ENCODE measurements at places on chromosomes 12 and 14. TPM values are rescaled to one million over a fixed set of nuclear protein-coding genes. Genes with fewer than 3 reads are reported as not detected.

- DNase-seq: no peak
Observed at GRCh38 chr14:77593501-77593961, 22.9 kb downstream of the SPTLC2 start.

DNA sequence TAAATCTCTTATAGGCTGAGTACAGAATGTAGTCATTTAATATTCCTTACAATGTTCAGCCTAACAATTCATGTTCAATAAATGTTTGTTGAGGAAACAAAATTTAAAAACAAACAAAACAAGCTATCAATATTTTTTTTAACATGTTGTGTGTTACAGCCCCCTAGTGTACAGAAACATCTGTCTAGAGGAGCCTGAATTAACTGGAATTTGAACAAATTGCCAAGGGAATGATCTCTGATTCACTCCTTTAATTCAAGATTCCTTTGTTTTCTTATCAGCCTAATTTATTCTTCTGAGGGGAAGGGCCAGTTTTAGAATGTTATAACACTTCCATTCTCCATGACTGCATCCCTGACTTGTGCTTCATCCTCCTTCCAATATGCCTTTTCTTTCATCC is 127.2 kb downstream of the CMAS start:
- DNase-seq: no peak

NXPH4 gene
- 0.50 TPM for total RNA-seq

VDR gene
- total RNA-seq: 3.1 TPM

DNA sequence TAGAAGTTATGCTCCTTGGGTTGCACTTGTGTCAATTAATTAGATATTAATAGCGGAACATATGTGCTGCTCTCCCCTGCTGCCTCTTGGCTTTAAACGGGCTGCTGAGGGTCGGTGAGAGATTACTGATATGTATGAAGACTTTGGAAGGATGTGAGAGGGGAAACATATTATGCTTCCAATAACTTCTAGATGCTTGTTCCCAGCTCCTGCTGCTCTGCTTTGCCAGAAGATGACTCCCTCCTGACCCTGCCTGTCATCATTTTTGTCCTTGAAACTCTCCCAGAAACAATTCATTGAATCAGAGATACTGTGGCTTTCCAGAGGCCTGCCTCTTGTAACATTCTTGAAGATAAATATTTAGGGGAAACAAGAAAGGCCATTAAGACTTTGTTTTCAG is 300.1 kb upstream of the STXBP6 start:
- DNase-seq: no peak

DNA sequence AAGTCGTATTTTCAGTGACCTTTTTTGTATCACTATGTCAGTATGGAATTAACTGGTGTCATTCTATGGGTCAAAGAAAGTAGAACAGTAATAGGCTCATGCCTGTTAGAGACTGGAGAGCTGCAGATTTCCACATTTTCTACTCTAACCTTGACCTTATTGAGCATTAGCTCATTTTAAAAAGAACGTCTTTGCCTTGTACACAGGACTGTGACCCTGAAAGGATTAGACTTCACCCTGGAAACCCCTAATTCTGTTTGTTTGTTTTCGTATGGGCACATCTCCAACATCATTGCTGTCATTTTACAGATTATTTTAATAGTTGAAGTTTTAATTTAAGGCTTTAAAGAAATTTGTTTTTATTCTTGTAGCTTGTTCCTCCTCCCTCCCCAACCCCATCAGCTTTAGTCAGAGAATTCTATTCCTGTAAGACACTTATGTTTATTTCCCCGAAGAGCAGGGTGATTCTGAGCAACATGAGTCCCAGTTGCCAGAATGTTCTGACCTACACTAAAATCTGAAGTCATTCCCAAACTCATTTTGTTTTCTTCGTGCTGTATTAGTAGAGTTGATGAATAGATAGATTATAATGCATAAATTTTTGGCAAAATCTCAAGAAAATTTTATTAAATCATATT is 451.3 kb downstream of the FOXG1 start:
- no peak for DNase-seq

All from left cardiac atrium (tissue), 4 donors.